ENCODE measurements at places on chromosomes 1 and 21. TPM values are rescaled to one million over a fixed set of nuclear protein-coding genes. Genes with fewer than 3 reads are reported as not detected.

CITED4 gene
- 5.3 TPM for total RNA-seq

DNA sequence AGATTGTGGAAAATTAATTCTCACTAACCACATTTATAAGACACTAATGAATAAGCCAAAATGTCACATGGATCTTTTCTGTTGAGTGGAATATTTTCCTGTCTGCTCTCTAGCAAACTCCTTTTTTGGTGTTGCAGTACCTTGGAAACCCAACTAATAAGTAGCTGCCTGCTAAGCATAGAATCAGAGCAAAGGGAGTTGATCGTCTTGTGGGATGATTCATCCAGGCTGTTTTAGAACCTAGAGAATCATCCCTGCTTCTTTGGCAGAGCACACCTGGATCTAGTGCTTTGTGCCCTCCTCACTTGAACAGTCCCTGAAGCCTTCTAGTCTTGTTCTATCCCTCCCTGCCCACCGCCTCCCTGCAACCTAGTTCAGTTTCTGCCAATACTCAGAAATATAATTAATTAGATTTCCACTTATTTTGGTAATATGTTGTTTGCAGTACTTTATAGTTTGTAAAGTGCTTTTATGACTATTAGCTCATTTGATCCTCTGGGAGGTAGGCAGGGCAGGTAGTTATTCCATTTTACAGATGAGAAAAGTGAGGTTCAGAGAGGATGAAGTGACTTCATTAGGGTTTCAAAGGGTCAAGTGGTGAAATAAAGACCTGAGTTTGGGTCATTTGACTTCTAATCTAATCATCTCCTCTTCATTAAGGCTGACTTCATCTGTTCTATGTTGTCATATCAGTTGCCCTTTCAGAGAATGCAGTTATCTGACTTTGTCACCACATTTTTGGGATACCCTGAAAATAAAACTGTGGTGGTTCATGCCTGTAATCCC lies 2.5 kb downstream of the AGO4 start:
- H3K27ac ChIP-seq, result no peak overlapping the region
- no peak for DNase-seq
- no peaks in the 10 kb centered on the region for H3K27me3 ChIP-seq

GRCh38 chr1:2003541-2004131 lies at the start of gene CFAP74:
Gene CFAP74 (minus strand): TSS chr1:2003786. CDS start chr1:1990956, 12,830 bp downstream.
- H3K27ac ChIP-seq, result no peak within 1 kb of the TSS
- peak; percentile 56 for DNase-seq
- no peaks in the 10 kb centered on the region for H3K36me3 ChIP-seq
- H3K4me1 ChIP-seq, result no peaks in the 10 kb centered on the region

SLC22A15 gene
- total RNA-seq, result 0.54 TPM

- H3K36me3 ChIP-seq, result peaks cover 10% of the 10 kb centered on the region
- peak overlapping the region; percentile 70 for H3K27ac ChIP-seq
- H3K4me1 ChIP-seq, result peaks cover 38% of the 10 kb centered on the region
- no peak for DNase-seq
- peak overlapping the region; percentile 18 for H3K4me3 ChIP-seq
These were observed 20.7 kb upstream of the ALDH4A1 start for GRCh38 chr1:18922848-18923755.

- no peak for DNase-seq
- H3K4me1 ChIP-seq, result no peaks in the 10 kb centered on the region
- no peak overlapping the region for H3K27ac ChIP-seq
- H3K27me3 ChIP-seq, result peaks cover 7% of the 10 kb centered on the region
These were observed 40.0 kb upstream of the ZNF648 start for GRCh38 chr1:182101415-182102042.

DNA sequence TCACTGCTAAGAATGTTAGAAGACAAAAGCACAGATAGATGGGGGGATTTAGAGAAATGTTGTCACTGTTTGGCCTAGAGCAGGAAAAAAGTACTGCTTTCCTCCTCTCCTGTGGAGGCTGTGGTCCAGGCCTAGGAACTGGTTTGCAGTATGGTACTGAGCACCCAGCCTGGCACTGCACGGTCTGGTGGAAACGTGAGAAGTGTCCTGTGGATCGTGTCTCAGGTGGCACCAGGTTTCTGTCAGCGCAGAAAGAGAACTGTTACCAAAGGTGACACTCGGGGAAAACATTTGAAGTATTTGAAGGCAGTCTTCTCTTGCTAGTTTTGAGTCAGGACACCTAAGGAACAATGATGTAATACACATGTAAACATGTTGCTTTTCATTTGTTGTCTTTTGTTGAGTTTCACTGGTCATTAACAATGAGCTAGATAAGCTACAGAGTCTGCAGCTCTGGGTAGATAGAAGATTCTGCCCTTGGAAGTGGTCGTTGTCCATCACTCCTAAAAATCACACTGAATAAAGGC lies 63.0 kb downstream of the B3GALNT2 start:
- no peak overlapping the region for H3K27ac ChIP-seq
- H3K4me1 ChIP-seq, result peaks cover 1% of the 10 kb centered on the region
- no peaks in the 10 kb centered on the region for H3K27me3 ChIP-seq

DNA sequence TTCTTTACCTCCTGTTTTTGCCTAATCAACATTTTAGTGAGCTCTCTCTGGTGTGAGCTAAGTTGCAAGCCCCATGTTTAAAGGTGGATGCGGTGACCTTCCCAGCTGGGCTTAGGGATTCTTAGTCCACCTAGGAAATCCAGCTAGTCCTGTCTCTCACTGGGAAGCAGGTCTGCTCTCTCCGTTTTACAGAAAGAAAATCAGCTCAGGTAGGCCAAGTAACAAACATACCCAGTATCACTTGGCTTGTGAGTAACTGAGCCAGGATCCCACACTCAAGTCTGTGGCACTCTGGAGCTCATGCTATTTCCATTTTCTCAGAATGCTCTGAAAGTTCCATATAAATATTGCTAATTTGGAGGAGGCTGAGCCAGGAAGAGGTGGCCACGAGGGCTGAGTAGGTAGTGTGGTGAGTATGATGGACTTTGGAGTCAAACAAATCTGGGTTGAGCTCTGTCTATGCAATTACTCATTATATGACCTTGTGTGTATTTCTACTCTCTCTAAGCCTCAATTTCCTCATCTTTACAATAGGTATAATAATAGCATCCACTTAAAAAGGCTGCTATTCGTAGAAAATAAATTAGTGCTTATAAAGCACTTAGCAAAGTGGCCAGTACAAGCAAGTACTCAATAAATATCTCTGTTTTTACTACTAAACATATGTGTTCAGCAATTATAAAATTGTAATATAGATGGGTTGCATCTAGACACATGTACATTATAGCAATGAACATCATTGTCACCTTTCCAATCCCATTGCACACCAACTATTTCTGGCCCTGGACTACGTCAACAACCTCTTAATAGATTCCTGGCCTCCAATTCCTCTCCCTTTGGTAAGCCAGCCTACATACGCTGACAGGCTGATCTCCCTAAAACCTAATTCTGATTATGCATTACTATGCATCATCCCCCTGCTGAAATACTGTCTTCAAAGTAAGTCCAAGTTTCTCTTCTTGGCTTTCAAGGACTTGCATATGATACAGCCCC lies 32.7 kb upstream of the DHCR24 start:
- peaks cover 3% of the 10 kb centered on the region for H3K36me3 ChIP-seq
- no peak for DNase-seq
- no peak overlapping the region for H3K4me3 ChIP-seq

COL8A2 gene
- 1.9 TPM for total RNA-seq

- no peaks in the 10 kb centered on the region for H3K4me1 ChIP-seq
- no peak overlapping the region for H3K27ac ChIP-seq
- no peak overlapping the region for H3K4me3 ChIP-seq
- H3K36me3 ChIP-seq, result no peaks in the 10 kb centered on the region
- no peak for DNase-seq
- no peaks in the 10 kb centered on the region for H3K27me3 ChIP-seq
These were observed 319.8 kb upstream of the SPAG17 start for GRCh38 chr1:118504867-118505266.

DNA sequence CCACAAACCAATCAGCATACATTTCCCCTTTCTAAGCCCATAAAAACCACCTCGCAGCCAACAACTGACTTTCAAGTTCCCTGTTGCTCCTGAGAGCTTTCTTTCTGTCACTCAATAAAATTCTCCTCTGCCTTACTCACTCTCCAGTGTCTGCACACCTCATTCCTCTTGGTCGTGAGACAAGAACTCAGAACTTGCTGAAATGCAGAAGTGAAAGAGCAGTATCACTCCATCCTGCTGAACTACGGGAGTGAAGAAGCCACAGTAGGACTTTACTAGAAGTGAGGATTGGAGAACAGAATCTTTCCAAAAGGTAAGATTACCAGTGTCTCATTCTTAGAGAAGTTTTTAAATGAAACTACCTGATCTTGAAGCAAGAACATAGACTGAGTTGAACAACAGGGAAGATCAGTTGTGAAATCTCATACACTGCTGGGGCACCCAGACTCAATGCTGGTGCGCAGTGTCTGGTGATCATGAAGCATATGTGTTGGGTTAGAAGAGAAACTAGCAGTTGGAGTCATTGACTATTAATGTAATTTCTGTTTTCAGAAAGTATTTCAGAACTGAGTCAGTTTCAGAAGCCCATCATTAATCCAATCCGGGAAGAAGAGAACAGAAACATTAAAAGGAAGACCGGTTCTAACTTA lies 726.9 kb upstream of the TMPRSS15 start:
- no peaks in the 10 kb centered on the region for H3K27me3 ChIP-seq
- no peak overlapping the region for H3K4me3 ChIP-seq
- H3K36me3 ChIP-seq, result no peaks in the 10 kb centered on the region
- no peak for DNase-seq

- no peak overlapping the region for H3K4me3 ChIP-seq
- H3K4me1 ChIP-seq, result peaks cover 4% of the 10 kb centered on the region
- no peaks in the 10 kb centered on the region for H3K27me3 ChIP-seq
- no peak overlapping the region for H3K27ac ChIP-seq
- no peaks in the 10 kb centered on the region for H3K36me3 ChIP-seq
These were observed 8.7 kb downstream of the PADI4 start for GRCh38 chr1:17316704-17317103.

DNA sequence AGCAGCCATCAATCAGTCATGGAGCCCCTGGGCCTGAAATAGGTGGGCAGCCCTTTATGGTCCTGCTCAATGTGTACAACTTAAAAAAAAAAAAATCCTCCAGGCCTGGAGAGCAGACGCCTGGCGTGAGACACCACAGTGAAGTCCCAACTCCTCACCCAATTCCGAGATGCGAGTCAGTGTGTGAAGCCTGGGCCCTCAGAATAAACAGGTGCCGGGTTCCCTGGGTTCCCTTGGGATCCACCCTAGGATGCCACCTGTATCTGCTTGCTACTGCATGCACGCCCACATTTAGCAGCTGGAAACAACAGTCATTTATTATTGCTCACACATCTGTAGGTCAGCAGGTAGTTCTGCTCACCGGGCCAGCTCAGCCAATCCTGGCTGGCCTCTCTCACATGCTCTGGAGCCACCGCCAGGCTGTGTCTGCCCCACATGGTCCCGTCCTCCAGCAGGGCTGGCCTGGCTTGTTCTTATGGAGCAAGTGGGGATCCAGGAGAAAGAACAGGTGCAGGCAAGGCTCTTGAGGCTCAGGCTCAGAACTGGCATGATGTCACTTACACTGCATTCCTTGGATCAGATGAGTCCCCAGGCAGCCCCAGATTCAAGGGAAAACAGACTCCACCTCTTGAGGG lies 172.7 kb downstream of the NPHP4 start:
- H3K36me3 ChIP-seq, result no peaks in the 10 kb centered on the region
- peaks cover 46% of the 10 kb centered on the region for H3K27me3 ChIP-seq
- no peak overlapping the region for H3K27ac ChIP-seq
- no peak overlapping the region for H3K4me3 ChIP-seq
- DNase-seq, result no peak
- no peaks in the 10 kb centered on the region for H3K4me1 ChIP-seq

SLC1A7 gene
- not detected for total RNA-seq

DNA sequence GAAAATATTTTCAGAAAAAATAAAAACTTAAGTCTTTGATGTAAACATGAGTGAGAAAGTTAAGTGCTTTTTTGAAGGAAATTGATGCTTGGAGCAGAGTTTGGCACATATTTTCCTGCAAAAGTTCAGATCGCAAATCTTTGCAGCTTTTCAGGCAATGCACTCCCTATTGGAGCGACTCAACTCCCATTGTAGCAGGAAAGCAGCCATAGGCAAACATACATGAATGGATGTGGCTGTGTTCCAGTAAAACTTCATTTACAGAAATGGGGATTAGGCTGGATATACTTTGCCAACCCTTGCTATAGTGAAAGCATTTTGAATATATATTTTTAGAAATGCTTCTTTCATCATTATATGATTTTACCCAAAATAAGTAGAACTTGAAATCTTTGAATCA lies 8.1 kb downstream of the AGL start:
- H3K4me3 ChIP-seq, result no peak overlapping the region
- H3K27me3 ChIP-seq, result no peaks in the 10 kb centered on the region

GRCh38 chr1:32716312-32717148 lies 14.0 kb upstream of the SYNC start:
- peak; percentile 62 for DNase-seq
- no peak overlapping the region for H3K4me3 ChIP-seq
- no peak overlapping the region for H3K27ac ChIP-seq

GJA4 gene
- total RNA-seq, result not detected

NUDT4B gene
- 1.4 TPM for total RNA-seq

DNA sequence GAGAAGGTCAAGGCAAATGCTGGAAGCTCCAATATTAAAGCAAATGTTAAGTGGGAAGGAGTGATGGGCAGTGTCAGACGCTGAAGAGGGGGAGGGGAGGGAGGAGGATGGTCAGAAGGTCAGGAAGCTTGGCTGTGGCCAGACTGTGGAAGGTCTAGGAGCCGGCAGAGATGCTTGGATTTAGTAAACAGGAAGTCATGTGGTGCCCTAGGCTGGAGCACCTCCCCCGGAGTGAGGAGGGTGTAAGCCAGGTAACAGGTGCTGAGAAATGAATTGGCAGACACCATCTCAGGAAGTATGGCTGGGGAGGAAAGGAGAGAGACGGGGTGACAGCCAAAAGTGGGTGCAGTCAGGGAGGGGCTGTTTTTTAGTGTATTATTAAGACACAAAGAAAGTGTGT lies 17.7 kb downstream of the CSMD2 start:
- H3K4me1 ChIP-seq, result no peaks in the 10 kb centered on the region
- H3K4me3 ChIP-seq, result no peak overlapping the region
- no peak overlapping the region for H3K27ac ChIP-seq
- no peaks in the 10 kb centered on the region for H3K36me3 ChIP-seq
- no peak for DNase-seq
- peaks cover 14% of the 10 kb centered on the region for H3K27me3 ChIP-seq

LORICRIN gene
- not detected for total RNA-seq

CD84 gene
- total RNA-seq, result 13.5 TPM

- no peaks in the 10 kb centered on the region for H3K4me1 ChIP-seq
- H3K27ac ChIP-seq, result no peak overlapping the region
- H3K27me3 ChIP-seq, result no peaks in the 10 kb centered on the region
- H3K36me3 ChIP-seq, result no peaks in the 10 kb centered on the region
- H3K4me3 ChIP-seq, result no peak overlapping the region
These were observed 144.4 kb upstream of the ZNF644 start for GRCh38 chr1:91166106-91166712.

DNA sequence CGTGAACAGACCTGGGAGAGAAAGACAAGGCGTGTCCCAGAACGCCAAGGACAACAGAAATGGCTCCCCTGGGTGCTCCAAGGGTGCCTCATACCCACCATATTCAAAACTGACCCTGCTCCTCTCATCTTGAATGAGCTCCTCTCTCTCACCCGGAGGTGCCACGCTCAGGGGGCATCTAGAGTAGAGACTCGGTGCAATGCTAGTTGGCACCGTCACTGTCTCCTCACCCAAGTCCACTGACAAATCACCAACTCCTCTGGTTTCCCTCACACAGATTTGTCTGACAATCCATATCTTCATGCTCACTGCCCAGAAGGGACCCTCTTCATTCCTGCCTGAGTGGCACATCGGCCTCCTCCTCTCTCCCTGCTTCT lies 5.0 kb downstream of the TMEM125 start:
- peak overlapping the region; percentile 63 for H3K4me3 ChIP-seq
- peaks cover 18% of the 10 kb centered on the region for H3K4me1 ChIP-seq
- H3K36me3 ChIP-seq, result peaks cover 7% of the 10 kb centered on the region
- DNase-seq, result no peak
- peak overlapping the region; percentile 92 for H3K27ac ChIP-seq

- H3K27ac ChIP-seq, result no peak overlapping the region
- no peaks in the 10 kb centered on the region for H3K36me3 ChIP-seq
- peak overlapping the region; percentile 37 for H3K4me3 ChIP-seq
These were observed 378 bp downstream of the ANKRD65 start for GRCh38 chr1:1420654-1421141.

CD34 gene
- not detected for total RNA-seq

All from activated naive CD8-positive, alpha-beta T cell treated with anti-CD3 and anti-CD28 coated beads for 36 hours (primary cell).